C1 segment of cervical spinal cord (tissue), 14 donors: ENCODE measurements at places on chromosomes 1 and 21.

DNA sequence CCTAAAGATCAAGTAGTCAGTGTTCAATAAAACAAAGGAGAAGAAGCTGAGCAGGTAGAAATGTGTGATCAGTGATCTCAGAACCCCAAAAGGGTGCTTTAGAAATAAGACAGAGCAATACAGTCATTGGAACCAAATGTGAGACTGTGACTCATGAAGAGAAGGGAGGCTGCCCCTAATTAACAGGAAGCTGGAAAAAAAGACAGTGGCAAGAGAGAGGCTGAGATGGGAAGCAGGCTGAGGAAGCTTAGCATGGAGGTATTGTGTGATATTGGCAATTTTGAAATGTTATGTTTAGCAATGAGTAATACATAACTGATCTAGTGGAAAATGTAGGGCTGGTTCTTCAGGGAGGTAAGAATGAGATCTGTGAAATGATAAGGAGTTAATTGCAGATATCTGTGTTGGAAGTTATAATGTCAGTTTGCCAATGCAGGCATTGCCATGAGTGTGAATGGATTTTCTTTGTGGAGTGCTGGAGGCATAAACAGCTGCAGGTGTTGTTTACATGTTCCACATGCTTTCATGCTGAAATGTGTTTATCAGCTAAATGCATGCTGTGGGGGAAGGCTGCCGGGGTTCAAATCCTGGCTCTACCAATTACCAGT, 90.6 kb upstream of the CACNA1E start:
- no peak for DNase-seq

DNA sequence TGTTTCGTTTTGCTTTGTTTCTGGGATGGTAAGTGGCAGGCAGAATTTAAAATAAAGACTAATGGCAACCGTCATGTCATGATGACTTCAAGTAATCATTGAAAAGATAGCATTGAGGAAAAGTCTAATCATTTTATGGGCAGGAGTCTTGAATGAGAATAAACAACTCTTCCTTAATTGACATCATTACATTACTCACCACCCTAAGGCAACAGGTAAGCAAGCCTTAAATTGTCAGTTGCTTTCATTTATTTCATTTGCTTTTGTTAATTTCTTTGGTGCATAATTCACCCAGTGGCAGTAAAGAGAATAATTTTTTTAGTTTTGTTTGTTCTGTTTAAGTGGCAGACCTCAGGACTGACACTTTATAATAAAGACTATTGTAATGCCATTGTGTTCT, 669.0 kb downstream of the RWDD3 start:
- no peak for DNase-seq

GRCh38 chr1:161222175-161223019, 1.0 kb downstream of the APOA2 start:
- DNase-seq: no peak

- DNase-seq: peak; percentile 56
Measured at GRCh38 chr1:161725908-161726472, 4.6 kb downstream of the FCRLB start.

- no peak for DNase-seq
Measured at GRCh38 chr1:174049514-174049913, 27.4 kb upstream of the RC3H1 start.
